ENCODE measurements at places on chromosomes 11 and 22. TPM values are rescaled to one million over a fixed set of nuclear protein-coding genes. Genes with fewer than 3 reads are reported as not detected.

The DTX4 gene
- 4.2 TPM for total RNA-seq

The SDHAF2 gene
- 34.6 TPM for total RNA-seq

The TIGD3 gene
- total RNA-seq, result 0.14 TPM

The SPDYC gene
- not detected for total RNA-seq

The SLC22A12 gene
- total RNA-seq, result not detected

The RIMBP3B gene
- not detected for total RNA-seq

The FAM227A gene
- total RNA-seq, result 2.3 TPM

The IL18 gene
- total RNA-seq, result 189 TPM

The TBX10 gene
- not detected for total RNA-seq

The SMTNL1 gene
- not detected for total RNA-seq

The USP2 gene
- total RNA-seq, result 0.54 TPM

The GPR83 gene
- not detected for total RNA-seq

Data from MCF 10A (cell line).